ENCODE measurements at places on chromosomes 4 and X.

DNA sequence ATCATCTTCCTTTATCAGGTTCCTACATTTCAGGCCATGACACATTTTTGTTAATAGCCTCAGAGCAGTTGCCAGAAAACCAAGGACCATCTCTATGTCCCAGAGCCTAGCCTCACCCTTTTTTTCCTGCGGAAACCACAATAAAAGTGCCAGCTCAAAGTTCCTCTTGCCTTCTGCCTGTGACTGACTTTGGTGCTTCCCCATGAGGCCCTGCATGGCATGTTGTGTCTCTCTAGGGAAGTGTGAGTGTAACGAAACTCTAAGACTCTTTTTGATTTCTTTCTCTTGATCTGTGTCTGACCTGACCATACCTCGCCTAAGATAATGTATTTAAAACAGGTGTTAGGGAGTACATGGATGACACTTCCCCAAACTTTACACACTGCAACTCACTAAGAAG is 642.3 kb upstream of the BOD1L1 start:
- DNase-seq: no peak

DNA sequence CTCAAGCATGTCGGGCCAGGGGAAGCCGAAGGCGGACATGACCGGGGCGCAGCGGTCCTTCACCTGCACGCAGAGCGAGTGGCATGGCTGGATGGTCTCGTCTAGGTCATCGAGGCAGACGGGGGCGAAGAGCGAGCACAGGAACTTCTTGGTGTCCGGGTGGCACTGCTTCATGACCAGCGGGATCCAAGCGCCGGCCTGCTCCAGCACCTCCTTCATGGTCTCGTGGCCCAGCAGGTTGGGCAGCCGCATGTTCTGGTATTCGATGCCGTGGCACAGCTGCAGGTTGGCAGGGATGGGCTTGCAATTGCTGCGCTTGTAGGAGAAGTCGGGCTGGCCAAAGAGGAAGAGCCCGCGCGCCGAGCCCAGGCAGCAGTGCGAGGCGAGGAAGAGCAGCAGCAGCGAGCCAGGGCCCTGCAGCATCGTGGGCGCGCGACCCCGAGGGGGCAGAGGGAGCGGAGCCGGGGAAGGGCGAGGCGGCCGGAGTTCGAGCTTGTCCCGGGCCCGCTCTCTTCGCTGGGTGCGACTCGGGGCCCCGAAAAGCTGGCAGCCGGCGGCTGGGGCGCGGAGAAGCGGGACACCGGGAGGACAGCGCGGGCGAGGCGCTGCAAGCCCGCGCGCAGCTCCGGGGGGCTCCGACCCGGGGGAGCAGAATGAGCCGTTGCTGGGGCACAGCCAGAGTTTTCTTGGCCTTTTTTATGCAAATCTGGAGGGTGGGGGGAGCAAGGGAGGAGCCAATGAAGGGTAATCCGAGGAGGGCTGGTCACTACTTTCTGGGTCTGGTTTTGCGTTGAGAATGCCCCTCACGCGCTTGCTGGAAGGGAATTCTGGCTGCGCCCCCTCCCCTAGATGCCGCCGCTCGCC is at the start of gene SFRP2:
TSS of gene SFRP2 (minus strand) at position 671 of the 864 bp plus-strand sequence. CDS start at position 423, 248 bp downstream.
- no peak for DNase-seq

- no peak for DNase-seq
These were observed 192.1 kb downstream of the PTTG2 start for GRCh38 chr4:38152305-38152704.

DNA sequence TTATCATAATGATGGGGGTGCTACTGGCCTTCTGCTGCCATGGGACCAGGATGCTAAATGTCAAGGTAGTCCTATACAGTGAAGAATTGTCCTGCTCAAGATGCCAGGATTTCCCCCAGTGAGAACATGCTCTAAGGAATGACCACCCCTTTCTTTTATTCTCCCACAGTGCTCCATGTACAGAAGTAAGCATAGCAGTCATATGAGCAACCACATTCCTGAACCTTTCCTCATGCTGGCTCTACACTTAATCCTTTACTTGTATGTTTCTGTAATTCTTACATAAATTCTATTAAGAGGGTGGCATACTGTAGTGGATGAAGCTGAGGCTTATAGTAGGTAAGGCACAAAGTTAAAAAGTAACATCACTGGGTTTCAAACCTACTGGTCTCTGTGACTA is 20.2 kb downstream of the CYP2U1 start:
- no peak for DNase-seq

DNA sequence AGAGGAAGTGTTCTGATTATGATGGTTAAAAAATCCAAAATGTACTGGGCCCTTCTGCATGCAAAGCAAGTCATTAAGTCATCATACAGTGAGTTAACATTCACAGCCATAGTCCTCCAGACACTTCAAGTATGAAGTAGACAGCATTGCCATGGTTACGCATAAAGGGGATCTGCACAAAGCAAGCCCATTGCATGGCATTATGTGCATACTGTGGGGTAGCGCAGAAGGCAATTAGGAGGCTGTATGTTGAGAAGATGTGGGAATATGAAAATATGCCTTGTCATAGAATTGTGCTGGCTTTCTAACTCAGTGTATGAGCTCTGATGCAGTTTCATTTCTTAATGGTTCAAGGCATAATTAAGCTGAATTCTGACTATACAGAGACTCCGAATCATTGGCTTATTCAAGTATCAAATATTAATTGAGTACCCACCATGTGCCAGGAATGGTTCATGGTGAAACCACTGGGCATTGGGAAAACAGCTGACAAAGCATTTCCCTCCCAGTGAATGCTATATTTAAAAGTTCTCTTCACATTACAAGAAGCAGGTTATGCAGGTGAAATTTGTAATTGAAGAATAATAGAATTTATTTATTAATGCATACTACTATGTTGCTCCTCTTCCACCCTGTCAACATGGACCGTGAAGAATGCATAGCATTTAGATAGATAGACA is 588.9 kb downstream of the ZNF674 start:
- no peak for DNase-seq

Measured in stimulated activated CD4-positive, alpha-beta T cell treated with anti-CD3 and anti-CD28 coated beads, Interleukin-4, amount 100 ng/mL, for 48 hours (primary cell).